ENCODE measurements at places on chromosomes 1 and 21.
A peak's percentile ranks its signal among the peaks of the same experiment; 100 is the strongest.

GRCh38 chr1:26372039-26372438 is 511 bp downstream of the ZNF683 start:
- DNase-seq = no peak

- DNase-seq = no peak
Measured at GRCh38 chr1:74357150-74357549, 122.0 kb downstream of the TNNI3K start.

DNA sequence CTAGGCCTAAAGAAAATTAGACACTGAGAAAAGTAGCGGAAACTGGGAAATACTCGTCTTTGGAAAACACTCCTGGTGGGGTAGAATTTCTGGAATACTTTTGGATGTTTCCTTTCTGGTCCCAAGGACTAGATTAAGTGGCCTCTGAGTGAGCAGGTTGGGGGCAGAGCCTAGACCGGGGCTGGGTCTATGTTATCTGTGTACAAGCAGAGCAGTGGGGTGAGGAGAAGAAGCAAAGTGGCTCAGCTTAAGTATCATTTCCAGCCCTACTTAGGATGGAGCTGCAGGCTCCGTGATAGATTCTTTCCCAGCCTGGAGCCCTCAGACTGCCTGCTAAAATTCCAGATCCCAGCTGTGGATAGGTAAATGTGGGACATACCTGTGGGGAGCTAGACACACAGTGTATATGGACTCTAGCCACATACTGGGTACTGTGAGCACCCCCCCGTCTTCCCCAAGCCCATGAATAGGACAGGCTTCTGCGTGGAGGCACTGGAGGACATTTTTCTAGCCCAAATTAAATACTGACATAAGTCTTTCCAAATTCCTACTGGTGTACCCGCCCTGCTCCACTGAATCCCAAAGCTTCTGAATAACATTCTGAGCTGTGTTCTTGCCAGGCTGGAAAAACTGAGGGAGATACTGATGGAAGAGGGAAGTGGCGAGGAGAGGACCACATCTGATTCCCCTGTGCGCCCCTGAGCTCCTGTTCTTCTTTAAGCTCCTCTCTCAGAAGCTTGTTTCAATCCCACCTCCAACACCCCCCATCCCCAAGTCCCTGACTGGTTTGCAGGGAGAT is 6.8 kb downstream of the FMOD start:
- no peak for DNase-seq

DNA sequence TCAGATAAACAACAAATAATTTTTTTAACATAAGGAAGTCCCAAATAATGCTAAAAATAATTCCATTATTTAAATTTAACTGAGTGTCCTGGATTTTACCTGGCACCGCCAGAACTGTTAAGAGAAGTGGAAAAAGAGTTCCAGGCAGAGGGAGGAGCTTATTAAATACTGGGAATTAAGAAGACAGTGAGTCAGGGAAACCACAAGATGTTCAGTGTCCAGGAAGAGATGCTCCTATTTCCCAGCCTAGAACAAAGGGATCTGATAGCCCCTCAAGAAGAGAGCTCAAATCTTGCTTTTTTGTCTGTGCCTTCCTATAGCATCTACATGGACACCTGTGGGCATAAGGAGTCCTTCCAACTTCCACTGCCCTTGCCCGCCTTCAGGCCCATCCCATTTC is 85.9 kb downstream of the PGM1 start:
- no peak for DNase-seq

DNA sequence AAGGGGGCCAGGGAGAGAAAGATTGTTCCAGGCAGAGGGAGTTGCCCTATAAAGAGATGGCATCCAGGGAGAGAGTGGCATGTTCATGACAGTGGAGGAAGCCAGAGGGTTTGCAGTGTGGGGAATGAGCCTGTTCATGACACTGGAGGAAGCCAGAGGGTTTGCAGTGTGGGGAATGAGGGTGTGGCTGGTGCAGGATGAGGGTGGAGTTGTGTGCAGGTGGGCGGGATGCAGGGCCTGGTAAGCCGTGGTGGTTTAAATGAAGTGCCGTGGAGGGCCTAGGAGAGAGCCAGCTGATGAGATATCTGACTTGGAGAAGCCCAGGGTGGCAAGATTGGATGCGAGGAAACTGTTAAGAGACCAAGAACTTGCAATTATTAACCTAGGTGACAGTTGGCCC is 131.8 kb downstream of the CAMTA1 start:
- DNase-seq = no peak

GRCh38 chr1:224375059-224375458 is 18.4 kb downstream of the CNIH4 start:
- no peak for DNase-seq

DNA sequence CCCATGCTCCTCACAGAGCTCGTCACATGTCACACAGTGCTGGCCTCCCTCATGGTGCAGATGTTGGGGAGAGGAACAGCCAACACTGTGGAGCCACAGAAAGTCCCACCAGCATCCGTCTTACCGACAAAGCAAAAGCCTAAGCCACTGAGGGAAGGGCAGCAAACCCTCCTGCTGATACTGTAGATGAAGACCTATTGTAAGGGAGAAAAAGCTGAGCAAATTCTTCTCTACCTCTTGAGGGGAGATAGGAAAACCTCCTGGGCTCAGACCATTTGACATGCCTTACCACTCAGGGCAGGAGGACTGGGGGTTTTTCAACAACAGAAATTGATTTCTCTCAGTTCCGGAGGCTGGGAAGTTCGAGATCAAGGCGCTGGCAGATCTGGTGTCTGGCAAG is 95.9 kb downstream of the WDR64 start:
- no peak for DNase-seq

DNA sequence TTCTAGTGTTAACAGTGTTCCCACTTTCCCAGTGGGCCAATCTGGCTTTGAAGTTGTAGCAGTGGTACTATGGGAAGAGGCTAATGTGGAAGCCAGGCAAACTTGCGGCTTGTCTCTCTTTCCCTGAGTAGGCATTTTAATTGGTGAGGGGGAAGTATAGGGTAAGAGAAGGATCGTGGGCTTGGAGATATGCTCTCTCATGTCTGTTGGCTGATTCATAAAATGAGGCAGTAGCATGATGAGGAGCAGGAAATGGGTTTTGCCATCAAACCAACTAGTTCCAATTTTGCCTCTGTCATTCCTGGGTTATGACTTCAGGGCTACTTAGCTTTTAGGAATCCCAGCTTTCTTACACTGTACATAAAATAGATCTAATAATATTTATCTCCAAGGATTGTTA is 12.1 kb downstream of the C8A start:
- DNase-seq = no peak

DNA sequence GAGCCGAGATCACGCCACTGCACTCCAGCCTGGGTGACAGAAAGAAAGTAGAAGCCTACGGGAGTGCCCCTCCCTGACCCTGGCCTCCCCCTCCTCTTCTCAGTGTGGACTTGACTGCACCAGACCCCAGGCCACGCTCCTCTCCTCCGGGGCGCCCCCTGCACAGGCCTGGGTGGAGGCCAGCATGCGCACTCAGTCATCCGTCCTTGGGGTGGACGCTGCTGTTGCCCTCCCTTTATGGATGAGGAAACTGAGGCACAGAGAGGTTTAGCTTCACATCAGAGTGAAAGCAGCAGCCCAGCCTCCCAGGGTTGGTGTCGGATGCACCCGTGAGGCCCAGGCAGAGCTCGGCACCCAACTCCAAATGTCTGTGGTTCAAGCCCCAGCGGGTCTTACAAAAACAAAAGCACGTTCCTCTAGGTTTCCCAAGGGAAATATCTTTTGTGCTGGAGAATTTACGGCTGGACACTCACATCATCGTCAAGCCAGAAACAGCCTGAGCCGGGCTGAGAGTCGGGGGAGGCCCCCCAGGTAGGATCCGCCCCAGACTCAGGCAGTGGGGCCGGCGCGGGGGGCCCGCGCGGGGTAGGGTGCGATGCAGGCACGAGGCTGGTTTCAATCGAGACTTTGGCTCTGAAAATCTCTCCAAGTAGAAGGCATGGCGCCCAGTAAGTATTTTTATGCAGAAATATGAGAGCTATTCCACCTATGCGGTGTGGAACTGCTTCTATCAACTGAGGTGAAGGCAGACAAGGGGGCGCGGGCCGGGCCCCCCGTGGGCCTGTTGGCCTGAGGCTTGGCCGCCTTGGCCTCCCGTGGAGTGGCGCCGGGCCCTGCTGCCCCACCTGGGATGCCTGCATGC is 36.6 kb downstream of the MORN1 start:
- DNase-seq = no peak

DNA sequence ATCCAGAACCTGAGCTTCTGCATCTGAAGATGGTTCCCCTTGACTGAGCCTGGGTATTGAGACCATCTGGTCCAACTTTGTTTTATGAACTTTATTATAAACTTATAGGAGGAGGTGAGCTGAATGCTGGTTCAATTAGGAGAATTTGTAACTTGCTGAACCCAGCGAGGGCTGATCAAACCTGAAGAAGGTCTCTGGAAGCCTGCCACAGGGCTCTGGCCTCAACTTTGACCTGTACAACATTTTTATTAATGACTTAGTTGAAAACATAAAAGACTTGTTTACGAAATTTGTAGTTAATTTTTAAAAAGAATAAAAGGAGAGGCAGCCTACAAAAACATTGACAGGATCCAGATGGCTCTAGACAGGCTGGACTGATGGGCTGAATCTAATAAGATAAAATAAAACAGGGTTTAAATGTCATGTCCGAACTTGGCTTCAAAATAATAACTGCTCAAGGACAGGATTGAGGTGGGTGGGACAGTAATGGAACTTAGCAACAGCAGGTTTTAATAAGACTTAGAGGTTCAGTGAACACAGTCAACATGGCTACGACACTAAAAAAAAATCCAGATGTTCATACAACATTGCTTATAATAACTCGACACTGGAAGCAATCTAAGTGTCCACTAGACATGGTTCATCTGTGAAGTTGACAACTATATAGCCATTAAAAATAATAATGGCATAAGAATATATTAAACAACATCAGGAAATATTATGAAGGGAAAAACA is 53.4 kb upstream of the GJB5 start:
- no peak for DNase-seq

- no peak for DNase-seq
Measured at GRCh38 chr1:233859446-233859845, 45.0 kb upstream of the SLC35F3 start.

GRCh38 chr1:202315576-202316168 is 26.1 kb downstream of the UBE2T start:
- DNase-seq = peak; percentile 89

- no peak for DNase-seq
Measured at GRCh38 chr1:6259491-6260362, 1.2 kb downstream of the GPR153 start.

DNA sequence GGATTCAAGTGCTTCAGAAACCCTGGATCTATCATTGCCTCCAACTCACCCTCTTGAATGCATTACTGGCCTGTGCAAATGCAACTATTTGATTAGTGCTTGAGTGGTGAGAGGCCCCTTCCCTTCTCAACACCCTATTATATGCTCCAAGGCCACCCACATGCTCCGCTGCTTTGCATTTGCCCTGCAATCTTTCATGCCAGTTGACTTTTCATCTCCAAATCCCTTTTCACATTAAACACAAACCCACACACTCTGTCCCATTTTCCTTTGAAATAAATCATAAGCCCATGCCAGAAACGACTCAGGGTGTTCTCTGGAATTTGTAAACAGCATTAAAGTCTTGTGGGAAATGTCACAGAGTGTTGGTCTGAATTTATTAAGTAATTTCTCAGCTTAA is 78.9 kb upstream of the CTTNBP2NL start:
- no peak for DNase-seq

DNA sequence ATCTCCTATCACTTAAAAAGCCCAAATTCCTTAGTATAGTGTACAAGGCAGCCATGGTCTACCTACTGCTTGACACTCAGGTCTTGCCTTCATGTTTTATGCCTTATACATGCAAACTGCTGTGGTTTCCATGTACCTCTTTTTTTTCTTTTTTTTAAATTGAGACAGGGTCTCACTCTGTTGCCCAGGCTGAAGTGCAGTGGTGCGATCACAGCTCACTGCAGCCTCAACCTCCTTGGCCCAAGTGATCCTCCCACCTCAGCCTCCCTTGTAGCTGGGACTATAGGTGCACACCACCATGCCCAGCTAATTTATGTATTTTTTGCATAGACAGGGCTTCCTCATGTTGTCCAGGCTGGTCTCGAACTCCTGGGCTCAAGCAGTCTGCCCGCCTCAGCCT is 8.0 kb downstream of the CD55 start:
- no peak for DNase-seq

DNA sequence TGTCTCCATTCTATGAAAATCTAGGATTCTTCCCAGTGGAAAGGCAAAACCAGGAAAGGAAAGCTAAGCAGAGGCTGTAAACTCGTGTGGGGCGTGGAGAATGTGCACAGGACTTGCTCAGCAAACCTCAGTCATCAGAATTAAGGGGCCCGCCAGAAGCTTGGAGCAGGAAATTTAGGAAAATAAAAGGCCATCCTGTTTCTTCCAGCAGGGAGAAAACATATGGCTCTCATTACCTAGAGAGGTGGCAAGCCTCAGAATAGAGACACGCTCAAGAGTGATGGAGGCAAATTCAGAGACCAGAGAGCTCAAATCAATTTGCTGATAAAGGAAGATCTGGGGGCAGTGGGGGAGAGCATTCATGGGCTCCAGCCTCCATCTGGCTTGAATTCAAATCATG is 151.9 kb upstream of the KLHDC7A start:
- no peak for DNase-seq

DNA sequence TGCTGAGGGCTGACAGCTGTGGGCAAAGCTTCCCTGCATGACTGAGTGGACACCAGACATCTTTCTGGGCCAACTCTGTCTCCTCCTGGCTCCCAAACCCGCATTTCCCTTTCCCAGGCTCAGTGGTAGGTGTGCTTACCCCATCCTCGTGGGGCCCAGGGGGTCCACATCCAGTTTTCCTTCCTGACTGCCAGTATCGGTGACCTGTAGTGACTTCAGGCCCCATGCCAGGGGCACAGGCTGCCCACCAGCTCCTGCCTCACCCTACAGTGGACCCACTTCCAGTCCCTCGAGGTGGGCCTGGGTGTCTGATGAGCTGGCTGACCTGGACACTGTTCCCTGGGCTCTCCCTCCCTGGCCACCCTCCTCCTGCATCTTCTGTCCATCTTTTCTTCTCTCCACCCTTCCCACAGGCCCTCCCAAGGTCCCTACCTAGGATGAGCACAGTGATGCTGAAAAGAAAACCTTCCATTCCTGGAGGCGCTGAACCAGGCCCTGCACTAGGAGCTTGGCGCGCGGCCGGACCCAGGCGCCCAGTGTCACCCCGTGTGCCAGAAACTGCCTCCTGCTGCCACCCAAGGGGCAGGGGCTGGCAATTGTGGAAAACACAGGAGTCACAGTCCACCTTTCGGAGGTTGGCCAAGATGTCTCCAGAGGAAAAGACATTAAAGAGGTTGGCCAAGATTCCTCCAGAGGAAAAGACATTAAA is 67.1 kb downstream of the RUNX3 start:
- DNase-seq = no peak

GRCh38 chr1:182193908-182194550 is 132.5 kb upstream of the ZNF648 start:
- DNase-seq = no peak

GRCh38 chr1:151058692-151059091 is 730 bp downstream of the CDC42SE1 start:
- DNase-seq = no peak

- no peak for DNase-seq
Measured at GRCh38 chr1:214327514-214327913, 46.6 kb downstream of the SMYD2 start.
